Activated CD8-positive, alpha-beta memory T cell treated with anti-CD3 and anti-CD28 coated beads, Interleukin-2, amount 10 ng/mL, durations not matched to agents 7 days and 5 days (primary cell): ENCODE measurements at places on chromosomes 6 and 20. TPM values are rescaled to one million over a fixed set of nuclear protein-coding genes. Genes with fewer than 3 reads are reported as not detected.

The MLN gene
- not detected for total RNA-seq

The PPIL6 gene
- total RNA-seq, result 0.21 TPM

The FOXA2 gene
- not detected for total RNA-seq

The UBE2V1 gene
- total RNA-seq, result 140 TPM

The IPCEF1 gene
- 17.3 TPM for total RNA-seq

The SRC gene
- total RNA-seq, result 3.6 TPM

The CCN5 gene
- total RNA-seq, result not detected

The RAET1E gene
- total RNA-seq, result not detected

The MCCD1 gene
- total RNA-seq, result not detected

The TREML1 gene
- total RNA-seq, result not detected

The INSM1 gene
- total RNA-seq, result not detected

The SLC4A11 gene
- 5.4 TPM for total RNA-seq

The ENPP4 gene
- 8.0 TPM for total RNA-seq

The UBD gene
- not detected for total RNA-seq

The SLC32A1 gene
- total RNA-seq, result not detected

The MMP24 gene
- total RNA-seq, result not detected

The SRPK1 gene
- 88.2 TPM for total RNA-seq

The ZNF334 gene
- total RNA-seq, result 1.8 TPM

The MACROD2 gene
- total RNA-seq, result not detected

The GPR6 gene
- total RNA-seq, result not detected

The RCAN2 gene
- total RNA-seq, result 3.4 TPM

The EMILIN3 gene
- total RNA-seq, result not detected

The ARMC12 gene
- total RNA-seq, result 0.45 TPM

The TSBP1 gene
- not detected for total RNA-seq

The TULP4 gene
- total RNA-seq, result 30.5 TPM

The SLC17A2 gene
- not detected for total RNA-seq

The TMEM244 gene
- 0.73 TPM for total RNA-seq

The C20orf144 gene
- 0.30 TPM for total RNA-seq

The CDH22 gene
- total RNA-seq, result not detected

The ZSCAN23 gene
- 0.56 TPM for total RNA-seq

The COL12A1 gene
- total RNA-seq, result not detected

The PKHD1 gene
- total RNA-seq, result not detected
